H7 (cell line): ENCODE measurements at places on chromosomes 7 and 10. TPM values are rescaled to one million over a fixed set of nuclear protein-coding genes. Genes with fewer than 3 reads are reported as not detected.
A peak's percentile ranks its signal among the peaks of the same experiment; 100 is the strongest.

- DNase-seq = no peak
Measured at GRCh38 chr7:32015133-32015532, 55.1 kb downstream of the PDE1C start.

DNA sequence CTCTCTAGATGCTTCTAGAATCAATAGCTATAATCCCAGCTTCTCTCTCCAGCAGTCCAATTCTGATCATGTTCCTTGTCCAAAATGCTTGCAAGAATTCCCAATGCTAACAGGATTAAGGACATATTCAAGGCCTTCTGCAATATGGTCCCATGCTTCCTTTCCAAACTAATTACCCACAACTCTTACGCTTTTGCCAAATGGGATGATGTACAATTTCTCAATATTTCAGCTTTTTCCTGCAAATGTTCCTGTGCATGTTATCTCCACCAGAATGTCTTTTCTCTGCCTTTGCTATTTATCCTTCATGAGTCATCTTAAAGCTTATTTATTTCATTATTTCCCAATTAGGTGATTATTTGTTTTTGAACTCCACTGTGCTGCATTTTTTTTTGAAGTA lies 556.4 kb downstream of the SORCS1 start:
- DNase-seq = no peak

GRCh38 chr7:86981127-86981526 lies 78.3 kb downstream of the ELAPOR2 start:
- no peak for DNase-seq

Gene CRTAC1
- 0.03 and 0.63 TPM in 2 replicates for total RNA-seq

Gene GNAI1
- total RNA-seq = 19.4 and 35.3 TPM in 2 replicates

- no peak for DNase-seq
Measured at GRCh38 chr7:98352621-98353020, 48.3 kb downstream of the BAIAP2L1 start.

- peak; percentile 57 for DNase-seq
Measured at GRCh38 chr7:333393-333764, 43.4 kb downstream of the FOXL3 start.

Gene CLDN3
- total RNA-seq = 3.3 and 5.9 TPM in 2 replicates

- no peak for DNase-seq
Measured at GRCh38 chr10:24851629-24852028, 100.8 kb downstream of the PRTFDC1 start.

- DNase-seq = peak; percentile 17
Measured at GRCh38 chr10:58952747-58953466, 223.5 kb upstream of the PHYHIPL start.

GRCh38 chr10:29820890-29821461 lies 186.2 kb upstream of the SVIL start:
- DNase-seq = peak; percentile 15

Gene PIK3CG
- total RNA-seq = 0.03 TPM in 1 of 2 replicates, not detected in the other

GRCh38 chr10:32143302-32143847 lies 87.2 kb upstream of the KIF5B start:
- no peak for DNase-seq

- no peak for DNase-seq
Measured at GRCh38 chr10:108901781-108902618, 1021.3 kb downstream of the XPNPEP1 start.

Gene CDK13
- 30.6 and 48.5 TPM in 2 replicates for total RNA-seq

DNA sequence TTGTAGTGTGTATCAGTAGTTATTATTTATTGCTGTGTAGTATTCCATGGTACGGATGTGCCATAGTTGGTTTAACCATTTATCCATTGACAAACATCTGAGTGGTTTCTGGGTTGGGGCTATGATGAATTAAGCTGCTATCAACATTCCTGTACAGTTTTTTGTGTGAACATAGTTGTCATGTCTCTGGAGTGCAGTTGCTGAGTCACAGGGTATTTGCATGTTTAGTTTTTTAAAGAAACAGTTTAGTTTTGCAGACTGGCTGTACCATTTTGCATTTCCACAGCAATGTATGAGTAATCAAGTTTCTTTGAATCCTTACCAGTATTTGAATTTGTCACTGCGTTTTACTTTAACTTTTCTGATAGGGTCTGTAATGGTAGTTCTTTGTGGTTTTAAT lies 516.7 kb upstream of the CELF2 start:
- no peak for DNase-seq

Gene PRPS1L1
- total RNA-seq = not detected in 2 replicates

Gene TLL2
- 2.5 and 5.0 TPM in 2 replicates for total RNA-seq

- DNase-seq = peak; percentile 64
Measured at GRCh38 chr7:368651-369475, 78.9 kb downstream of the FOXL3 start.

Gene PROSER2
- 15.0 and 16.4 TPM in 2 replicates for total RNA-seq

- DNase-seq = no peak
Measured at GRCh38 chr7:16652888-16653287, 6.9 kb downstream of the BZW2 start.

DNA sequence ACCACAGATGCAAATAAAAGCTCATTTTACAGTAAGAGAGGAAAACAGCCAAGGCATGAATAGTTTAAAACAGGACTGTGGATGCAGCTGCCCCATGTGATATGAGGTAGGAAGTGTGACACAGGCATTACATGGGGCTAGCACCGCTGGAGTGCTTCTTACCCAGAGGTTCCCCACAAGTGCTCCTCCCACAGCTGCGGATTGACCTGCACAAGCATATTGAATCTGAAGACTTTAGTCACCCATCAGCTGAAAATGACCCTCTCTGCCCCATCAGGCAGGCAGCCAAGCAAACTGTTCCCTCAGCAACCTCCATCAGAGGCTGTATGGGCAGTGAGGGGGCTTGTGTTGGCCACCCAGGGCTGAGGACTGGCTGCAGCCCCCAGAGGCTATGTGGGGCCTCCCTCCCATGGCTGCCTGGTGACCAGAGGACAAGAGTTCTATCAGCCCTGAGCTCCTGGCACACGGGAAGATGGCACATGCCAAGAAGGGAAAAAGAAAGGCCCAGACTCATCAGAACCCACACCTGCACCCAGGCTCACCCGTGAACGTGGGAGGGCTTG lies 98.7 kb downstream of the TCERG1L start:
- DNase-seq = no peak

DNA sequence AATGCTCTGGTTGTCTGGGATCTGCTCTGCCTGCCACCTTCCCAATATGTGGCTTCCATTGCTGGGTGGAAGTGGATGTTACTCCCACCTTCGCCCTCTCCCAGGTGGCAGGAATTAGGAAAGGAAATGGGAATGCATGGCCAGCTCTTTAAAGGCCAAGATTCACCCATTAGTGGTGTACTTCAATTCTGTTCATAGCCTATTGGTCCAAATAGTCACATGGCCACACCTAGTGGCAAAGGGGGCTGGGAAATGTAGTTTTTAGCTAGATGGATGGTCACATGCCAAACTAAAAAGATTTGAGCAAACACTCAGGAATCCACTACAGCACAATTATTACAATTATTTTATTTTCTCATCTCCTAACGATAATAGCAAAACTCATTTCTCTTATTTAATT lies 135.1 kb downstream of the NPY start:
- DNase-seq = peak; percentile 20

DNA sequence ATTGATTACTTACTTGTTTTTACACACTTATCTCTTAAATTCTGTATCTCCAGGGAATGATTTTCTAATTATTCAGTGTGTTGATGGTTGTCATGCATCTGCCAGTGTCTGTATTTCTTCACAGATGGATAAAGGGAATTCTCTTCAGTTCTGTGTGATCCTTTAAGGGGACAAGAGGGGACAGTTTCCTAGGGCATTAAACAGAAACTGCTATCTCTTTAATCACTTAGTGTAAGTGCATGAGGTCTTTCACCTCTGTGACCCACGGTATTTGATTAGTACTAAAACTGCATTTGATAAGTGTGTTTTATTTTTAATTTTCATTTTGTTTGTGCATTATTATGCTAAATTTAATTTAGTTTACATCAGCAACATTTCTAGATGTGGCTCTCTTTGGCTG lies 26.6 kb upstream of the SEMA3D start:
- no peak for DNase-seq

DNA sequence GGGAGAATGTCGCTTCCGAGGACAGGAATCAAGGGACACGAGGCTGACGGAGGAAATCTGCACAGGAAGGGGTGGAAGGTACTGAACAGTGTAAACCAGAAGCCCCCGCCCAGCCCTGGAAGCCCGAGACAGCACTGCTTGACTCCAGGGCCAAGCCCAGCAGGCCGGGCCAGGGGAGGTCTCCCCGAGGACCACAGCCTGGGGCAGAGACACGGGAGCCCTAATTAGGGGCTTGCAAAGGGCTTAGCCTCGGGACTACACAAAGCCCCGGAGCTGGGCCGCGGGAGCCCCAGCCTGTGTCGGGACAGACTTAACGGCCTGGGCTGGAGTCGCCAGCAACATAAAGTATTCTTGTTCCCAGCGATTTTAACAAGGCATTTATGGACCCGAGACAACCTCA lies 50.8 kb downstream of the OAT start:
- DNase-seq = no peak

DNA sequence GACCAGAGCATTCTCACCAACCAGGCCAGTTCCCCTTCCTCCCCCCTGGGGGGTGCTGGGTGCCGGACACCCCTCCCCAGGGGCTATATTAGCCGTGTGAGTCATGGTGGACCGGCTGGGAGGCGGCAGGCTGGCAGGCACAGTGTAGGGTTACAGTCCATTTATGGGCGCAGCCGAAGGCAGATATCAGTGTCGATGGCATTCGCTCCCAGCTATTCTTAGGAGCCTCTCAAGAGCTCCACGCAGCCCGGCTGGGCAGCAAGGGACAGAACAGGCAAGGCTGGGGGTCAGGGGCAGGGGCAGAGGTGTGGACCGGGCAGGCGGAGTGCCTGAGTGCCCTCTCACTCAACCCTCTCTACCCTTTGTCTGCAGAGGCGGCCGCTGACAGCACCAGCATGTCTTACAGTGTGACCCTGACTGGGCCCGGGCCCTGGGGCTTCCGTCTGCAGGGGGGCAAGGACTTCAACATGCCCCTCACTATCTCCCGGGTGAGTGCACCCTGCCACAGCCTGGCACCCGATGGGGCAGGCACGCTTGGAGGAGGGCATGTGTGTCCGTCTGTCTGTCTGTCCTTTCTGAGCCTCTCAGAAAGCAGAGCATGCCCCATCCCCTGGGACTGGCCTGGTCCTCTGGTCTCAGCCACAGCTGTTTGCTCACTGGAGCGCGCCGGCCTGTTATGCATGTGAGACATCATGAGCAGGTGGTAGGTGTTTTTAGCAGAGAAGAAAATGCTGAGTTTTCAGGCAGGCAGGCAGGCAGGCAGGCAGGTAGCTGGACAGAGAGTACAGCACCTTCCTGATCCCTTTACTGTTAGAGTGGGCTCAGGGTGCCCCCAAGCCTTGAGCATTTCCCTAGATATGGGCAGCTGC lies at the start of gene LDB3:
Gene LDB3 (plus strand): TSS at position 215 of the 869 bp plus-strand sequence. CDS start 181 bp downstream, at position 396.
- DNase-seq = peak; percentile 73

Gene LIPK
- total RNA-seq = not detected in 2 replicates

DNA sequence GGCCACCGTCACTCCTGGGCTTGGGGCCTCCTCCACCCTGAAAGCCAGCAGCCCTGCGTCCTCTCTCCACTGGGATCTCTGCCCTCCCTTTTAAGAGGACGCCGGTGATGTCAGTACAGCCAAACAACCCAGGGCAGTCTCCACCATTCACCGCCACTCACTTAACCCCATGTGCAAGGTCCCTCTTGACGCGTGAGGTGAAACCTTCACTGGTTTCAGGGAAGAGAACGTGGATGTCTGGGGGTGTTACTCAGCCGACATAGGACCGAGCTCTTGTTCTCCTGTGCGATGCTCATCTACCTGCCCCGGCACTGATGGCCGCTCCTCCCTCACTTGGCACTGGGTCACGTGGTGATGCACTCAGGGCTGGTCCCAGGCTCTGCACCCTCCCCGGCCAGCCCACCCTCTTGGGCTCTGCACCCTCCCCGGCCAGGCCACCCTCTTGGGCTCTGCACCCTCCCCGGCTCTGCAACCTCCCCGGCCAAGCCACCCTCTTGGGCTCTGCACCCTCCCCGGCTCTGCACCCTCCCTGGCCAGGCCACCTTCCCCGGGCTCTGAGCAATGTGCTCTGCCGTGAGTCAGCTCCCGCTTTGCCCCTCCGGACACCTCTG lies 36.1 kb downstream of the ADGRA1 start:
- peak; percentile 64 for DNase-seq

DNA sequence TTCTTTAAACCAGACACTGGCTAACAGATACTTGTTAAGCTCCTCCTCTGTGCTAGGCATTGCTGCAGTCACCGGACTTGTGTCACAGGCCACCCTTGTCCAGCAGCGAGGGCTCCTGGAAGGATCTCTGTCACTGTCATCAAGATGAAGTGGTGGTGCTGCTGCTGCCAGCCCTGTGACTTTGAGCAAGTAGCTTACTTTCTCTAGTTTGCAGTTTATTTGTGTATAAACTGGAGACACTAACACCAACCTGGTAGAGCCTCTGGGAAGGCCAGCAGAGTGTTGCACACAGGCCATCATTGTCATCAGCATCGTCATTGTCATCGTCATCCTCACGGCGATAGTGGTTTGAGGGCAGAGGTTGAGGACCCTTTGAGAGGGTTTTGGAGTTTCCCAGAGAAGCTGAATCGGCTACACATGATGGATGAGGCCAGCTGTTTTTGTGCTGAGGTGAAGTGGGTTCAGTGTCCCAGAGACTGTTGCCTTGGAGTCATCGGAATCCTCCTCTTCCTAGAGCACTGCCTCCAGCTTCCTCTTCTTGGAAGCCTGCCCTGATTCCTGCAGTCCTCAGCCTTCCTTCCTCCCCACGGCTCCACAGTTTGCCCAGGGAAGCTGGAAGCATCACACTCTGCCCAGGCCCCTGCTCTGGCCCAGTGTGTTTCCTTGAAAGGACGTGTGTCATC lies 128.4 kb downstream of the GRK5 start:
- no peak for DNase-seq

DNA sequence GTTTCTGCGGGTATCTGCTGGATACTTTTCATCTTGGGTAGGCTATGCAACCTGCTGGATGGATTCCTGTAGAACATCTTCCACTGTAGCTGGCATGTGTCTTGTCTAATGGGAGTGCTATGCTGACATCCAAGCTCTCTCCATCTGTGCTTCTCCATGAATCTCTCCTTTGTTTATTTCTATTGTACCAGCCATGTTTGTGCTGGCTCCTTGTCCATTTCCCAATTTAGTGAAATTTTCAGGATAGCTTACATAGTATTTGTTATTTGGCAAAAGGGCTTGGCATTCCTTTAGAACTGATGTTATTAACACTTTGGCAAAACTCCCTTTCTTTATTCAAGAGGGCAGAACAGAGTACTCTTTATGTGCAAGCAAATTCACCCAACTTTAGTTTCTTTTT lies 198.0 kb downstream of the CSTF2T start:
- DNase-seq = no peak

- no peak for DNase-seq
Measured at GRCh38 chr10:78568620-78569019, 500.1 kb upstream of the ZMIZ1 start.

- DNase-seq = no peak
Measured at GRCh38 chr7:43492896-43493295, 90.0 kb upstream of the STK17A start.

GRCh38 chr7:29612596-29612995 lies 49.0 kb downstream of the PRR15 start:
- DNase-seq = no peak

DNA sequence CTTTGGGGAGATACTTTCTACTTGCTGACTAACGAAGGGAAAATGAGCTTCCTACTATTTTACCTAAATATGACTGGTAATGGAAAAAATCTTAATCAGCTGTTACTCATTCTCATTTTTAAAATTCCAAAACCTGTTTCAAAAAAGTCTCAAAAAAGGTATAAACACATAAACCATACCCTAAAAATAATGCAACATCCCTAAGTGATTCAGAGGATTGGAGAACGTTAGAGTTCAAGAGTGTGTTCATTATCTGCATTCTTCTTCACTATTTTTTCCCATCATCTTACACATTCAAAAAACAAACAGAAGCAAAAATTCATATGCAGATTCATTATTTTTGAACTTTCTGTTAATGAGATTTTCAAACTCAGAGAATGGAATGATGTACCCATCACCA lies 150.4 kb upstream of the GNAI1 start:
- no peak for DNase-seq

Gene SLC18A2
- total RNA-seq = 0.52 and 0.85 TPM in 2 replicates

Gene CYP2C8
- total RNA-seq = 0.70 and 0.76 TPM in 2 replicates
